CD4-positive, alpha-beta T cell treated with Interleukin-1 beta for 1 hour (primary cell): ENCODE measurements at places on chromosomes 4 and X.

DNA sequence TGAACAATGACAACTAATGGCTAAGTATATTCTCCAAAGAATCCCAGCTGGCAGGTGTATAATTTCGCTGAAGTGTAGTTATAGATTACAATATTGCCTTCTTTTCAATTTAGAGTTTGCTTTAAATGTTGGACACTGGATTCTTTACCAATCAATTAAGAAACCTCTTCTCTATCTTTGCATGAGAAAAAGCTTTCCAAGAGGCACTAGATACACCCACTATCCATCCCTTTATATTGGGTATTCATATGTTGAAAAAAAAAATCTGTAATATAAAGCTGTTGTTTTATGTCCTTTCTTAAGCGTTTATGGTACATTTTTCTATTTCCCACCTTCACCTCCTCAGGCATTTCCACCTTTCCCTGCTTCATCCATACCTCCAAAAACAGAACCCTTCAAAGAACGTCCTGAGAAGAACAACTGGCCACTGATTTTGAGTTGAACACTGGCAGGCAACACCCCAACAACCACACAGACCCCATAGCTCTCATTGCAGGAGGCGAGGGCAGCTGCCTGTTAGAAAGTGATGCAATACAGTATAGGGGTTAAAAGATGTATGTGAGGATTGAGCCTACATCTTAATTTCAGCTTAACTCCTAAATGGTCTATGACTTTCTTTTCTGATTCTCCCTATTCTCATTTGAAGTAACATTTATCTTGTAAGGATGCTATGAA is 11.8 kb downstream of the ADH6 start:
- no peak for DNase-seq

DNA sequence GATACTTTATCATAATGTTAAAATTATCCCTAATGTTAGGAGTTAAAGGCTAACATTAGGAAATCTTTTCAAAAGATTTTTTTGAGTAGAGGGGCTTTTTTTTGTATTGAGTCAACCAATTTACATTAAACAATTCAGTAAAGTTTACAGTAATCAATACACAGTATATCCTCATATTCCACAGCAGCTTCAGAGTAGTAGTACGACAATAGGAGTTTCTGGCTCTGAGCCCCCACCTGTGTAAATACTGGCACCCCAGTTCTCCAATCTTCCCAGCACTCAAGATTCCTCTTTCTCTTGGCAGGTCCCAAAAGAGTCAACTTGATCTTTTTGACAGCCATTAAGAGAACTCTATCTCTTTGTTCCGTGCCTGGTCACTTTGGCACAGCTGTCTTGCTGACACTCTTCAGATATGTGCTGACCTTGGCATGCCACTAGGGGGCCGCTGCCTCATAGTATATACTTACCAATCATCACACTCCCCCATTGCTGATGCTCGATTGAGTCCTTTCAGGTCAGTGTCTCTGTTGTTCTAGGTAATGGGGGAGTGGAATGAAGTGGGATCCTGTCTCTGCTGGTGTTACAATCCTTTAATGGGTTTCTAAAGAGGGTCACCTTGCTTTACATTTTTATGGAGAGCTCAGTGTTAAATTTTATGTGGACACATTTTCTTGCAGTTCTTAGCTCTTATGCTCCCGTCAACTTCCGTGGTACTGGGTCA is 19.5 kb upstream of the CCNI start:
- DNase-seq = peak; percentile 75

DNA sequence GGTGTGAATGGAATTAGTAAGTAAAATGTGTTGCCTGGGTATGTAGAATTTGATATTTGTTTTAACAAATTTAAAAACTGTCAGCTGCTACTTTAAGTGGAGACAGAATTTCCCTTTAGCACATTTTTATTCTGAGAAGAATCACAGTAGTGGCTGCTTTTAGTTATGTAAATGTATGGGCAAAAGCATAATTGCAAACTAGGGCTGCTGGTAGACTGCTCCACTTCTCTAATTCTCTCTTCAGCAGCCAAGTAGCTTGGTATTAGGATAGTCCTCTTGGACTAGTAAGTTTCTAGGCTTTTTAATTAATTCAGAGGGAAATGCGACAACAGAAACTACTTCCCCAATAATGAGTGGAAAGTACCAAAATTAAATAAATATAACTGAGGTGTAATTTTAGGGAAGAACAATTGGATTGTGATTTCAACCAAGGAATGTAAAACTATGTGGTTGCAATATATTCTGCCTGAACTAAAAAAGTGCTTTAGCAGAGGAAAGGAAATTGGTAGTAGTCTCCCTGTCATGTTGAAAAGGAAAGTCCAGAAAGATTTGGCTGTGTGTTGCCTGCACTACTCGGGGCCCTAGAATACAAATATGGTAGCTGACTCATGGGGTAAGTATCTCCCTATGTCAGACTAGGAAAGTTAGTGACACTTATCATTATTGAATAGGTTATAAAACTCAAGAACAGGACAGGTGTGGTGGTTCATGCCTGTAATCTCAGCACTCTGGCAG is 9.2 kb upstream of the EIF4E start:
- no peak for DNase-seq

DNA sequence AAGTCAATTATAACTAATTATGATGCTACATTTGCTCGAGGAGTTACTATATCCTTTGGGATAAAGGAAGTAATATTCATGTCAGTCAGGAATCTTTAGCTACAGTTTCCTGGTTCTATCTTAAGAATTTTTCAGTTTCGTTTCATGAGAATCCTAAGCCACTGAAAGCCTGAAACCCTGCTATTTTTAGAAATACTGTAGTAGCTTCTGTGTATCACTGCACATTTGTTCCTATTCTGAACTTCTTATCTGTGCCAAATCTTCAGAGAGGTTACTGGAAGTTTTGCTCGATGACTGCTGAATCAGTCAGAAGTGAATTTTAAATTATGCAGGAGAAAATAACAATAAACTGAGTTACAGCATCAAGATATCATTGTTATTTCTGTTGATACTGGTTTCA is 249.2 kb downstream of the TENM3 start:
- no peak for DNase-seq

- DNase-seq = no peak
Observed at GRCh38 chr4:79874197-79874596, 198.8 kb downstream of the ANTXR2 start.

GRCh38 chr4:128380306-128380705 is 92.7 kb upstream of the PGRMC2 start:
- DNase-seq = no peak

GRCh38 chr4:2365054-2365912 is 53.2 kb downstream of the ZFYVE28 start:
- no peak for DNase-seq

- DNase-seq = no peak
Observed at GRCh38 chr4:48945981-48946380, 39.4 kb upstream of the OCIAD2 start.

DNA sequence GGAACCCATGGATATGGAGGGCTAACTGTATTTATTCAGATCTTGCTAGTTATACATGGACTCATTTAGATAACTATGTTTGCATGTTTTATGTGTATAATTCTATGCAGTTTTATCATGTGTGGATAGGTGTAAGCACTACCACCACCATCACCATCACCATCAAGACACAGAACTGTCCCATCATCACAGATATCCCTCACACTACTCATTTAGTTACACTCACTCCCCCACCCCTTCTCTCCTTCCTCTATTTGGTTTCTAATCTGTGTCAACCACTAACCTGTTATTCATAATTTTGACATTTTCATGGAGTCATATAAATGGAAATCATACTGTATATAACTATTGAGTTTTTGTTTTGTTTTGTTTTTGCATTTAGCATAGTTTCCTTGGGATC is 43.7 kb downstream of the STAG2 start:
- DNase-seq = no peak

- no peak for DNase-seq
Observed at GRCh38 chrX:153366119-153366518, 32.2 kb downstream of the ZNF275 start.

- DNase-seq = no peak
Observed at GRCh38 chr4:83585982-83586508, 50.1 kb downstream of the GPAT3 start.

DNA sequence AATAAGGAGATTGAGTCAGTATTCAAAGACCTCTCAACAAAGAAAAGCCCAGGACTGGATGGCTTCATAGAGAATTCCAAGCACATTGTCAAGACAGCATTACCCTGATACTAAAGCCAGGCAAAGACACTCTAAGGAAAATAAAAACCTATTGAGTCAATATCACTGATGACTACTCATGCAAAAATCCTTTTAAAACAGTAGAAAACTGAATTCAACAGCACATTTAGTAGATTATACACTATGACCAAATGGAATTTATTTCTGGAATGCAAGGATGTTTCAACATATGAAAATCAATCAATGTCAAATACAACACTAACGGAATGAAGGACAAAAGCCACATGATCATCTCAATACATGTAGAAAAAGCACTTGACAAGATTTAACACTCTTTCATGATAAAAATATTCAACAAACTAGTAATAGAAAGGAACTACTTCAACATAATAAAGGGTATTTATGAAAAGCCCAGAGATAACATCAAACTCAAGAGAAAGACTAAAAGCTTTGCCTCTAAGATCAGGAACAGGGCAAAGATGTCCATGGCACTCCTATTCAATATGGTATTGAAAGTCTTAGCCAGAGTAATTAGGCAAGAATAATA is 633.3 kb downstream of the ANKRD50 start:
- no peak for DNase-seq

DNA sequence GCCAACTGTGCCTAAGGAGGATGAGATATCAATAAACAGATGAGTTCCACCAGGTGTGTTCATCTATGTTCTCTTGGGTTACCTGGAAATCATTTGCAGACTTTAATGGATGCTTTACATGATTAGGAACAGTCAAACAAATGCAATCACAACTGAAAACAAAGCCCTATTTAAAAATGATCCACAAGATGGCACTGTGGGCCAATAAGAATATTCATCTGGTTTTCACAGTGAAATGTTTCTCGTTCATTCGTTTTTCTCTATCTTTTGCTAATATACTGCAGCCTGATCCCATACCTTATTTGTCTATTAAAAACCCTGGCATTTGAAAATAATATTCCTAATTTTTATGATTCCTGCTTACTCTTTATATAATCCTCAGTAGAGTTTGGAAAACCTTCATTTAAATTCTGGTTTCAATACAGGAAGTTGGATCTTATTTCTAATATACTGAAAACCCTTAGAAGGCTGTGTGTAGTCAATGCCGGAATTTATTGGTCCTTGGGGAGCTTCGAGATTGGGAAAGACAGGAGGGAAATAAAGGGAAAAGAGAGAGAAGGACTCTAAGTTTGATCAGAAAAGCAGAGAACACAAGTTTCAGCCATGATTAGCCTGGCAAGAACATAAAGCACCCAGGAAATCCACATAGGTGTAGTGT is 63.8 kb upstream of the TAPT1 start:
- DNase-seq = peak; percentile 3

GRCh38 chr4:31041385-31041784 is 321.2 kb downstream of the PCDH7 start:
- DNase-seq = no peak

- no peak for DNase-seq
Observed at GRCh38 chr4:168164915-168165548, 72.7 kb downstream of the ANXA10 start.

DNA sequence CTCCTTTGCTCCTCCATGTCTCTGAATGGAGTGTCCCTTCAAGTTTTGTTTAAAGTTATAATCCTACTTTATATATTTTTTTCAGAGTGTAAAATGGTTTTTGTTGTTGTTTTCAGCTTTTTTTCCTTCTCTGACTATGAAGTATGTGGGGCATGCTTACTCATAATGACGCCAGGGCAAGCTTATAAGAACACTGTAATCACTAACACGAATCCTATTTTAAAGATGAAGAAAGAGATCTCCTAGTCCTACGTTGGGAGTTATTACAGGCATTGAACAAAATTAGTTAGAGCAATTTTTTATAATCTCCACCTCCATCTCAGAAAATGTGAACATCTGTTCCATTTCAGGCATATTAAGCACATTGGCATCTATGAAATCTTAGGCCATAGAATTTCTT is 268.1 kb upstream of the MAGEB2 start:
- no peak for DNase-seq

GRCh38 chrX:151538190-151539122 is 25.0 kb upstream of the PASD1 start:
- DNase-seq = no peak

GRCh38 chr4:54586320-54586955 is 71.3 kb upstream of the KIT start:
- no peak for DNase-seq

DNA sequence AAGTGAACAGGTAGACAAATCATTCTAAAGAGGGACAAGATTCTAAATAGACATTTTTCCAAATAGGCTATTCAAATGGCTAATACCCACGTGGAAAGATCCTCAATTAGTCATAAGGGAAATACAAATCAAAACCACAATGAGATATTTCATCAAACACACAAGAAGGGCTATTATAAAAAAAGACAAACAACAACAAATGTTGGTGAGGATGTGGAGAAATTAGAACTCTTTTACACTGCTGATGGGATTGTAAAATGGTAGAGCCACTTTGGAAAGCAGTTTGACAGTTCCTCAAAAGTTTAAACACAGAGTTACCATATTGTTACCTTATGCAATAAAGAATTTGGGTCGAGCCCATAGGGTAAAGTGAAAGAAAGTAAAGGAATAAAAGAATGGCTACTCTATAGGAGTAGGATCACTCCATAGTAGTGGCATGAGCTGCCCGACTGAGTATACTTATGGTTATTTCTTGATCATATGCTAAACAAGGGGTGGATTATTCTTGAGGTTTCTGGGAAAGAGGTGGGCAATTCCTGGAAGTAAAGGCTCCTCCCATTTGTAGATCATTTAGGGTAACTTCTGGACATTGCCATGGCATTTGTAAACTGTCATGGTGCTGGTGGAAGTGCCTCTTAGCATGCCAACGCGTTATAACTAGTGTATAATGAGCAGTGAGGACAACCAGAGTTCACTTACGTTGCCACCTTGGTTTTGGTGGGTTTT is 58.9 kb upstream of the FAM9C start:
- no peak for DNase-seq

GRCh38 chr4:84944947-84945346 is 21.5 kb downstream of the WDFY3 start:
- DNase-seq = no peak
